Stimulated activated CD4-positive, alpha-beta T cell treated with anti-CD3 and anti-CD28 coated beads, TNF-alpha, amount 100 ng/mL, for 4 hours (primary cell): ENCODE measurements at places on chromosomes 4 and X.

GRCh38 chr4:147732518-147733235 lies 789 bp downstream of the ARHGAP10 start:
- no peak for DNase-seq

DNA sequence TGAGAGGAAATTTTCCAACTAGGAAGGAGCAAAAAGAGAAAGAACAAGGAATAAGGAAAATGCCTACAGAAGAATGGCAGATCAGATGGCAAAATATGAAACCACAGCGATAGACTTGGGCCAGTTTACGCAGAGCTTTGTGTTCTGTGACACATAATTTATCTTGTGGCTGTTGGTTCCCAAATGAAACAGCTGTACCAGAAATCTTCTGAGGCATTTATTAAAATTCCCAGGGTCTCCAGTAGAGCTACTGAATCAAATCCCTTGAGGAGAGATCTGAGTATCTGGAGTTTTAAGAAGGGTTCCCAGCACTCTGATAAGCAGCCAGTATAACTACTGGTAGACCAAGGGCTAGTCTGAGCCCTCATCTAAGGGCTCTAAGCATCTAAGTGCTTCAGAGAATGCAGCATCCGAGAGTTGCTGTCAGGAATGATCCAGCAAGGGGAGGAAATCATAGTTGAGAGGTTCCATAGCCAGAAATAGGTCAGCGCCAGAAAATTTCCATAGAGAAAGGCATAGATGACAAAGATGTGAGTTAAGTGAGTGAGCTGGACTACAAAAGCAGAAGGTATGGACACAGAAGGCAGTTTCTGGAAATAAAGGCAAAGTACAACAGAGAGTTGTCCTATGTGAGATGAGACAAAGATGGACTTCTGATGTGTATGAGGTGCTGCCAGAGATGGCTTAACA lies 46.3 kb upstream of the FAM241A start:
- DNase-seq: no peak

GRCh38 chr4:7663075-7663541 lies 228.4 kb upstream of the PSAPL1 start:
- DNase-seq: no peak

GRCh38 chr4:145937971-145938611 lies 532 bp downstream of the ZNF827 start:
- peak; percentile 17 for DNase-seq

DNA sequence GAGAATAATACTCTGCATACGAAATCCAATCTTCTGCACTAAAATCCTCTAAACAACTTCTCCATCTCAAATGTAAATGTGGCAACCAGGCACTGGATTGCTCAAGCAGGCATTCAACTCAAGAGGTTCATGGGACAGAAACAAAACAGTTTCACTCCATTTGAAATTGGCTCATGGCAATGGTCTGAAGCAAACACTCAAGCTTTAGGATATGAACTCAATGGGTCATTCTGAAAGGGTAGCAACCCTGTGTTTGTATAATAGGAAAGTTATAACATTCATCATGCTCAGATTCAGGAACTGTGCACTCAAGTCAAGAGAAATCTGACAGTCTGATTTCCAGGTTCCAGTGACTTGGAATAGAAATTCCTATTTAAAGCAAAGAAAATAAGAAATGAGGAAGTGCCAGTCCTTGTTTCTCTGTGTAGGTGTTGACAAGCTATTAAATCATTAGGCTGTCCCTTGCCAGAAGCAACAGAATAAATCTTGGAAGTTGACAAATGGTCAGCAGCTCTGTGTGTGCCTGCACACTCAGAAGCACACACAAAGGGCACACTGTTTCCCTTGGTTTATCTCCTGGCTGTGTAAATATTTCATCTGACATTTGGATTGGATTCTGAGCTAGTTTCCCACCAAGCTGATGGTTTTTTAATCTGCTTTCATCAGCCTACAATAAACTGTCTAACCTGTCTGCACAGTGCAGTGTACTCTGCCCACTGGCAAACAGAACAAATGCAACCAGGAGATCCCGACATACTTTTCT lies 75.9 kb upstream of the CITED1 start:
- no peak for DNase-seq
